ENCODE measurements at places on chromosomes 7 and 10.

GRCh38 chr10:125034675-125035074, 92.8 kb downstream of the ZRANB1 start:
- no peak for DNase-seq

DNA sequence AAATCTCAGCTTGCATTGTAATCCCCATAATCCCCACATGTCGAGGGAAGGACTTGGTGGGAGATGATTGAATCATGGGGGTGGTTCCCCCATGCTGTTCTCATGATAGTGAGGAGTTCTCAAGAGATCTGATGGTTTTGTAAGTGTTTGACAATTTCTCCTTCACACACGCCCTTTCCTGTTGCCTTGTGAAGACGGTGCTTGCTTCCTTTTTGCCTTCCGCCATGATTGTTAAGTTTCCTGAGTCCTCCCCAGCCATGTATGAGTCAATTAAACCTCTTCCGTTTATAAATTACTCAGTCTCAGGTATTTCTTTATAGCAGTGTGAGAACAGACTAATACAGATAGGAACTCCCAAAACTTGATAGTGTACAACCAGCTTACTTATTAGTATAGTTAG, 98.6 kb downstream of the CREM start:
- no peak for DNase-seq

GRCh38 chr10:45509491-45509890, 135.5 kb downstream of the ALOX5 start:
- no peak for DNase-seq

DNA sequence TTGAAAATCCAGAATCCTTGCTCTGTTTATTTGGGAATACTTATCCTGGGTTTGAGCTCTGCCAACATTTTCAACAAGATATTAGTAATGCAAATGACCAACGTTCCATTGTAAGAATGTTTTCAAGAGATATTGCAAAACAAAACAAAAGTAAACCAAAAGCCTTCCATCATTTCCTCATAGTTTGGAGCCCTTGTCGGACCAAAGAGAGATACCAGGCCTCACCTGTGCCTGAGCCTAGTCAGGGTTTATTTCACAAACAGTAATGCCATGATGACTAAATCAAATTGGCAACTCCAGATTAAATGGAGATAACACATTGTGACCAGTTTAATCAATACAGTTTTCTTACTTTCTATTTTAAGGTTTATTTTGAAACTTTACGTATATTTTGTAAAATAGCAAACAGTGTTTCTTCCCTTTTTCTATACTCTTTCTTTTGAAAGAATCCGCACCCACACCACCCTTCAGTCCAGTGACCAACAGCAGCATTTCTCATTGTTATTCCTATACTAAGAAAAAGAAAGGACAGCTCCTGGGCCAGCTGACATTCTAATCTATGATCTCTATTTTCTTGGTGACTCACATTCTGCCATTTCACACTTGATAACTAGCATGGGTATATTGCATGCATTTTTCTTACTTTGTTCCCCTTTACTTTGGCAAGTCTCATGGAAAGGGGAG, 168.5 kb upstream of the MEOX2 start:
- no peak for DNase-seq

GRCh38 chr10:131436458-131436857, 124.9 kb upstream of the TCERG1L start:
- no peak for DNase-seq

DNA sequence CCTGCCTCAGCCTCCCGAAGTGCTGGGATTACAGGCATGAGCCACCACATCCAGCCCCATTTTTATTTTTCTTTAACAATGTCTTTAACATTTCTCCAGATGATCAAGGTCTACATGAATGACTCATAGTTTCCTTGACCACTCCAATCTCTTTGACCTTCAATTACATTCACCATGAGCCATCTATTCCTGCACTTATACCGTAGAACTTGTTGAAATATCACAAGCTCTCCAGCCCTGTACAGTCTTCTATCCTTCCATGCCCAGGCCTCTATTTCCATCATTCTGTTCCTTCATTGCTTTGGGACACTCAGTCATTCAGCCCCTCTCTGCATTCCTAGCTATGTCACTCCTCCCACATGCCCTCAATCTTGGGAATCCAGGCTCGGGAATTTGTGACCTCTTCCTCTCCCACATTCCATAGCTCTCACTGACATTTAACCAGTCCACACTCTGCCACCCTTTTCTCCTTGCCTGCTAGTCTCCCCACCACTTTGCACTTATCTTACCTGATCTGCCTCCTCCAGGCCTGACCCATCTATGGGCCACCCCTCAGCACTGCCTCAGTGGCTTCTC, 151.8 kb upstream of the STK17A start:
- DNase-seq, result no peak
